ENCODE measurements at places on chromosomes 6 and 20.

DNA sequence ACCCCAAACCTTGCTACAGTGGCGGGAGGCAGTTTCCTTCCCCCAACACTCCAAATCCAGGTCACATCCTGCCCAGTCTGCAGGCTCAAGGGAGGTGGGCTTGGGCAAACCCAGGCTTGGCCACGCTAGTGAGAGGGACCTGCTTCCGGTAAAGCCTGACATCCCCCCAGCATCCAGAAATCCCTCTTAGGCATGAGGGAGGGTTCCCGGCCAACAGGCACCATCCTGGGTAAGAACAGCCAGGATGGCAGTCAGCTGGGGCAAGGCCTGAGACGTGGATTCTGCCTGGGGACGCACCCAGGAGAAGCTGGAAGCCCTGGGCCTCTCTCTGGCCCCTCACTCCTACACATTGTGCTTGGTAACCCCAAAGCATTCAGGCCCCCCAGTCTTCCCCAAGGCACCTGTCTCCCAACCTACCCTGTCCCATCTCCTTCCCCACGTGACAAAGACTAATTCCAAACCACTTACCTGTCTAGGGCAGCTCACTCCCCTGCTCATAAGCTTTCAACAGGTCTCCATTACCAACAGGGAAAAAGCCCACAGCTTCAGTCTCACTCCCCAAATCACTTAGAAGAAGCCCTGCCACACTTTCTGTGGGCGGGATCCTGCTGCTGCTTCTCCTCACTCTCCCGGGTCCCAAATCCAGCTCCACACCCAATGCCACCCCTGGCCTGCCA, 2.1 kb downstream of the C20orf144 start:
- H3K27me3 ChIP-seq, result no peaks in the 10 kb centered on the region
- ATAC-seq, result no peak
- H3K4me1 ChIP-seq, result peaks cover 42% of the 10 kb centered on the region
- peak overlapping the region; percentile 71 for H3K27ac ChIP-seq
- peaks cover 1% of the 10 kb centered on the region for H3K36me3 ChIP-seq

DNA sequence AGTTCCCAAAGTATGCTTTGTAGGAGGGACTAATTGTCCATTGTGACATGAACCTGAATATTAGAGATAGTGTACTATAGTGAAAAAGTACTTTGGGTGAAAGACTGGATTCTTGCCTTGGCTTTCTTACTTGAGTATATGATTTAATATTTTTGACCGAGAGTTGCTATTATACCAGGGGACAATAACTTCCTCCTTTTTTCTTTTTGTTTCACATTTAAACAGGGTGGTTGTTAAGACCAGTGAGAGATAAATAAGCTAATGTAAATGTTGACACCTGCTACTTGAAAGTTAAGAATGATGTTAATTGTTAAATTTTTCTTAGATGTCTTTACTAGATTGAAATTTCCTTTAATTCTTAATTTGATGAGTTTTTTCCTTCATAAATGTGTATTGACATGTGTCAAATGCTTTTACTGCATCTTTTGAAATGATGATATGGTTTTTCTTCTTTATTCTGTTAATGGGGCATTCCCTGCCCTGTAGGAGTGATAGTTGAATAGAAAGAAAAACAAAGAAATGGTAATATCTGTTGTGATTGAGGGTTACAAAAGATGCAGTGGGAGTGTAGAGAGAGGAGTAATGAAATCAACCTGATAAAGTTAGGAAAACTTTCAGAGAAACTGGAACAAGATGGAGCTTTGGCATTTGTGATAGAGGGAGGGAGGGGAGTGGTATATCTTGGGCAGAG, 48.4 kb downstream of the ZFAND3 start:
- H3K27ac ChIP-seq, result peak overlapping the region; percentile 81
- no peak overlapping the region for H3K4me3 ChIP-seq
- peaks cover 25% of the 10 kb centered on the region for H3K36me3 ChIP-seq
- H3K27me3 ChIP-seq, result no peaks in the 10 kb centered on the region
- peaks cover 70% of the 10 kb centered on the region for H3K4me1 ChIP-seq

- ATAC-seq, result peak; percentile 6
- no peaks in the 10 kb centered on the region for H3K27me3 ChIP-seq
- peaks cover 44% of the 10 kb centered on the region for H3K36me3 ChIP-seq
- peak overlapping the region; percentile 87 for H3K27ac ChIP-seq
These were observed 53.5 kb downstream of the BCAS4 start for GRCh38 chr20:50848341-50848808.

GRCh38 chr6:131381052-131381708, 191.8 kb upstream of the ARG1 start:
- no peak for ATAC-seq
- no peak overlapping the region for H3K27ac ChIP-seq
- peaks cover 6% of the 10 kb centered on the region for H3K4me1 ChIP-seq
- peaks cover 13% of the 10 kb centered on the region for H3K27me3 ChIP-seq
- no peaks in the 10 kb centered on the region for H3K36me3 ChIP-seq
- no peak overlapping the region for H3K4me3 ChIP-seq

DNA sequence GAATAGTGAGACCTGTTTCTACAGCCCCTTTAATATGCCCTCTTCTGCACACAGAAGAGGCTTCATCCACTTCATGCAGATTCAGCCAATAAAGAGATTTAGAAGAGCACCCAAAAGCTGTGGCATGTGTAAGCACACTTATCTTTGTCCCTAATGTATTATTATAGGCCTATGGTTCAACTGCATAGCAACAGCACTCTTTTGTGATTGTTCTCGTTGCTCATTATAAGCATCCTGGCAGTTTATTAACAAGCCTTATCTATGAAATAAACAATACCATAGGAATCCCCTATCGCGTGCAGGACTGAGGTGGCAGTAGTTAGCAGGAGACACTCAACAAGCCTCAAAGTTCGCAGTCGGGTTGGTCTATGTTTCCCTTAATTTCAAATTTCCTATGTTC, 138.5 kb upstream of the BEND6 start:
- no peak overlapping the region for H3K27ac ChIP-seq
- H3K27me3 ChIP-seq, result no peaks in the 10 kb centered on the region
- ATAC-seq, result no peak
- no peaks in the 10 kb centered on the region for H3K4me1 ChIP-seq

DNA sequence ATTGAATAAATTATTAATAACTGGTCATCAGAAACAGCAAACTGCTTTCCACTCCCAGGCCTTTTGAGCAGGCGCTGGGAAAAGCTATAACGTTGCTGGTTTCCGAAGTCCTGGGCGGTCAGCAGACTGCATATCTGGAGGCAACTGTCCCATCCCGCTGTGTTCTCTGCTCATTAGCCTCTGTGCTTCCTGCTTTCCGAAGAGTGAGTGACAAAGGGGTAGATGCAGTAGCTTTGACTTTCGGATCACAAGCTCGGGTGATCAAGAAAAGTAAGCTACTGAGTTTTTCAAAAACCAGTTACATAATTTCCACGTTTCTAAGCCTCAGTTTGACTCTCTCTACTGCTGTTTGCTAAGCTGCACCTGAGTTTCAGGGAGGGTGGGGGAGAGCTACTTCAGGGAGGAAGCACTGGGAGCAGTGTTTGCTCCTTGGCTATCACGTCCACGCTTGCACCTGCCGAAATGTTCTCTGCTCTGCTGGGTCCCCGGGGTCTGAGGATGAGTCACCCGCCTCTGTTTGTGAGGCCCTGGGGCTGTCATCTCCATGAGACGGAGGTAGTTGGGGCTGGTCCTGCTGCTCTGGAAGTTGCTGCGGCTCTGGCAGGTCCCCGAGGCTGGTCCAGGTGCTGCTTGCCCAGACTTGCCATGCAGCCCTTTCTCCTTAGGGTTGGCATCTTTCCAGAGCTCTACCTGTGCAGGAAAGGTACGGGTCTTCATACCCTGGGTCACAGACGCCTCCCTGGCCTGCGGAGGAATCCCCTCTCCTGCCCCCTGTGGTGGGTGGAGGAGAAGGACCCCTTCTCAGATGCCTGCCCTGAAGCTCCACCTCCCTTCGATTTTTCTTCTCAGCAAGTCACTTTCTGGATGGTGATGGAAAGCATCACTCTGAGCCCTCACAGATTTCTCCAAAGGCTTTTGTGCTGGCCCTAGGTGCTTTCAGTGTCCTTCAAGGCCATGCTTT, 220.0 kb downstream of the QKI start:
- ATAC-seq, result peak; percentile 10
- H3K27ac ChIP-seq, result no peak overlapping the region
- H3K4me1 ChIP-seq, result no peaks in the 10 kb centered on the region
- no peak overlapping the region for H3K4me3 ChIP-seq
- no peaks in the 10 kb centered on the region for H3K36me3 ChIP-seq
- H3K27me3 ChIP-seq, result peaks cover 19% of the 10 kb centered on the region

- no peak overlapping the region for H3K4me3 ChIP-seq
- no peak for ATAC-seq
- no peaks in the 10 kb centered on the region for H3K27me3 ChIP-seq
- peaks cover 28% of the 10 kb centered on the region for H3K4me1 ChIP-seq
- H3K27ac ChIP-seq, result no peak overlapping the region
These were observed 176.2 kb downstream of the KIF16B start for GRCh38 chr20:16397086-16397485.

DNA sequence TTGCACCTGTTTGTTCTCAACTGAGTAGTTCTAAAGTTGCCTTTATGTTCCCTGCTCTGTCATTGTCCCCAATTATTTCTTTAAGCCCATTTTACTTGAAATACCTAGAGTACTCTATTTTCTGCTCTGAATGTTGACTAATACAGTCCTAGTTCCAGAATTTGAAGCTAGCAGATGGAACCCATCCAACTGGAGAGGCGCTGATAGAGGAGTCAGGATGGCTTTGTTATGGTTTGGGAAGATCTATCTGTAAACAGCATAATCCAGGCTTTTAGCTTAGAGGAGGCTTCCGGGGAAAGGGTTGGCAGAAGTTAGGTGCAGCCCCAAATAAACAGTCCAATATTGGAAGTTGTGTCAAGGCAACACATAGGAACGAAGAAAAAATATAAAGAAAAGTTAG, 927.7 kb downstream of the TFAP2A start:
- no peak overlapping the region for H3K27ac ChIP-seq
- ATAC-seq, result no peak
- H3K4me3 ChIP-seq, result no peak overlapping the region
- H3K36me3 ChIP-seq, result no peaks in the 10 kb centered on the region

GRCh38 chr20:3924304-3925112, 35.3 kb downstream of the PANK2 start:
- no peaks in the 10 kb centered on the region for H3K27me3 ChIP-seq
- H3K36me3 ChIP-seq, result peaks cover 47% of the 10 kb centered on the region
- H3K4me3 ChIP-seq, result no peak overlapping the region
- peak; percentile 24 for ATAC-seq
- H3K27ac ChIP-seq, result peak overlapping the region; percentile 20

DNA sequence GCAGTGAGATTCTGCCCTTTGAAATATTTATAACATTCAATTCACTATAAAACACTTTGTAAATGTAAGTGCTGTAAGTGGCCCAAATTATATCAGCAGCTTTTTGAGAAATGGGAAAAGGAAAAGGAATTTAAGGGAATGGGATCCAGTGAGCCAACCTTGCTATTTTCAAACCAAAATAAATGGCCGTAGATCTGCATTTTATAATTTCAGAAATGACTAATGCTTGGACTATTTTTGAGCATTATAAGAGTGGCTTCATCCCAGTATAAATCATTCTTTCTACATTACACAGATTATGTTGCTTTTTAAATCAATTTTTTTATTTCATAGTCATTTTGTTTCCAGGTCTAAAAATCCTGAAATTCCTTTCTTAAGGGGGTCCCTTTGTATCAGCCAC, 49.2 kb downstream of the ANKRD6 start:
- no peak overlapping the region for H3K4me3 ChIP-seq
- peaks cover 21% of the 10 kb centered on the region for H3K4me1 ChIP-seq
- ATAC-seq, result no peak
- no peaks in the 10 kb centered on the region for H3K36me3 ChIP-seq
- H3K27me3 ChIP-seq, result no peaks in the 10 kb centered on the region
- H3K27ac ChIP-seq, result no peak overlapping the region

GRCh38 chr20:64277571-64278316, 22.2 kb downstream of the PCMTD2 start:
- H3K27ac ChIP-seq, result no peak overlapping the region
- no peaks in the 10 kb centered on the region for H3K27me3 ChIP-seq
- ATAC-seq, result no peak
- no peaks in the 10 kb centered on the region for H3K4me1 ChIP-seq
- peaks cover 32% of the 10 kb centered on the region for H3K36me3 ChIP-seq

GRCh38 chr20:55515832-55516231, 489.5 kb downstream of the CBLN4 start:
- ATAC-seq, result no peak
- no peaks in the 10 kb centered on the region for H3K4me1 ChIP-seq
- H3K36me3 ChIP-seq, result no peaks in the 10 kb centered on the region
- no peak overlapping the region for H3K4me3 ChIP-seq
- H3K27ac ChIP-seq, result no peak overlapping the region

GRCh38 chr6:156820089-156820798, 43.1 kb downstream of the ARID1B start:
- peak overlapping the region; percentile 8 for H3K27ac ChIP-seq
- H3K4me1 ChIP-seq, result peaks cover 86% of the 10 kb centered on the region
- peaks cover 9% of the 10 kb centered on the region for H3K36me3 ChIP-seq
- ATAC-seq, result no peak

GRCh38 chr6:53424300-53424699, 75.5 kb upstream of the ELOVL5 start:
- H3K4me3 ChIP-seq, result no peak overlapping the region

DNA sequence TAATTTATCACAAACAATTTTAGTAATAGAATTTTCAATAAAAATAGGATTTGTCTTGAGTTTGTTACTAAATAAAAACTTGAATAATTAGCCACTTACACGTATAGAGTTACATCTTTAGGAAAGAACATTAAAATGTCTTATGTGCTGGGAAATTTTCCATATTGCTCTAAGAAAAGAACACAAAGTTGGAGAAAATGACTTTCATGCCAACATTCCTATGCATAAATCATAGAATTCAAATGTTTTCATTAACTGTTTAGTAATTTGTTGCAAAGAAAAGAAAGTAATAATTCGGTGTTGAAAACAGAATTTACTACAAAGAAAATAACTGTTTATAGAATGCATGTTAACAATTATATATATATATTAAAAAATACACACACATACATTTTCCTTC, 4.7 kb upstream of the TBC1D32 start:
- ATAC-seq, result no peak
- H3K4me3 ChIP-seq, result no peak overlapping the region
- no peaks in the 10 kb centered on the region for H3K36me3 ChIP-seq
- H3K27ac ChIP-seq, result no peak overlapping the region
- H3K4me1 ChIP-seq, result peaks cover 13% of the 10 kb centered on the region
- peaks cover 7% of the 10 kb centered on the region for H3K27me3 ChIP-seq

DNA sequence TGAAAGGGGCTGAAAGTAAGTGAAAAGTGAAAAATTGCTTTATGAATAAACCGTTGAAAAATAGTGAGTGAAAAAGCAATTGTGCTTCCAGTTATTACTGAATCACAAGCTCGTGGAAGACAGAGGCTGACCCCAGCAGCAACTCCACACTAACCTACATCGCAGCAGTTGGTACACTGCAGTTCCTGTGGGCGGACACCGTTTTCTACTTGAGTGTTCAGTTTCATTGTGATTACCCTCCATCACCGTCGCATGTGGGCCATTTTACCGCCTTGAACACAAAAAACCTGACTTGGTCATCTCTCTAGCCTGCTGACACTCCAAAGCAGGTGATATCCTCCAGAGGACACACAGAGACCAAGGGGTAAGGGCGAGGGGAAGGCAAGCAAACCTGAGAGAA, 28.4 kb downstream of the PRDM1 start:
- peak; percentile 90 for ATAC-seq
- peaks cover 48% of the 10 kb centered on the region for H3K4me1 ChIP-seq
- H3K27me3 ChIP-seq, result no peaks in the 10 kb centered on the region
- H3K27ac ChIP-seq, result peak overlapping the region; percentile 74

GRCh38 chr20:61805365-61805764, 260.3 kb downstream of the TAF4 start:
- H3K4me1 ChIP-seq, result no peaks in the 10 kb centered on the region
- H3K36me3 ChIP-seq, result no peaks in the 10 kb centered on the region
- H3K27me3 ChIP-seq, result peaks cover 21% of the 10 kb centered on the region
- H3K4me3 ChIP-seq, result no peak overlapping the region
- no peak for ATAC-seq
- H3K27ac ChIP-seq, result no peak overlapping the region

All from stimulated activated memory B cell treated with anti-CD40 and anti-IgM and Interleukin-4, amounts not matched to agents 10 μg/mL and 1 μg/mL and 100 μg/mL, for 72 hours (primary cell).